ENCODE measurements at places on chromosomes 6 and 20. TPM values are rescaled to one million over a fixed set of nuclear protein-coding genes. Genes with fewer than 3 reads are reported as not detected.

NFATC2 gene
- 12.2 TPM for total RNA-seq

C20orf144 gene
- 0.21 TPM for total RNA-seq

DCDC2 gene
- total RNA-seq = 0.10 TPM

TRIM31 gene
- 0.10 TPM for total RNA-seq

ARHGAP18 gene
- 14.3 TPM for total RNA-seq

DOK5 gene
- total RNA-seq = not detected

STMND1 gene
- not detected for total RNA-seq

HMGCLL1 gene
- not detected for total RNA-seq

OGFRL1 gene
- 42.0 TPM for total RNA-seq

TFAP2B gene
- total RNA-seq = not detected

TCFL5 gene
- total RNA-seq = 3.8 TPM

TGM2 gene
- 0.73 TPM for total RNA-seq

TRIM10 gene
- total RNA-seq = 0.21 TPM

PI16 gene
- total RNA-seq = 3.6 TPM

RSPH9 gene
- total RNA-seq = 0.42 TPM

GJA10 gene
- total RNA-seq = not detected

PRSS35 gene
- total RNA-seq = 0.10 TPM

POFUT1 gene
- total RNA-seq = 7.2 TPM

PTCHD4 gene
- total RNA-seq = 0.10 TPM

BNIP5 gene
- not detected for total RNA-seq

ME1 gene
- total RNA-seq = 1.3 TPM

GCNT2 gene
- 6.8 TPM for total RNA-seq

OR2J3 gene
- total RNA-seq = not detected

RBM24 gene
- 0.21 TPM for total RNA-seq

LY6G6C gene
- total RNA-seq = not detected

PLA2G7 gene
- total RNA-seq = 5.1 TPM

CST1 gene
- not detected for total RNA-seq

BHLHE23 gene
- not detected for total RNA-seq

MRPS26 gene
- 11.0 TPM for total RNA-seq

GGTLC1 gene
- not detected for total RNA-seq

Measured in mononuclear cell (primary cell).